ENCODE measurements at places on chromosomes 7 and 10. TPM values are rescaled to one million over a fixed set of nuclear protein-coding genes. Genes with fewer than 3 reads are reported as not detected.

The AKR1D1 gene
- not detected for total RNA-seq

The LIPN gene
- not detected for total RNA-seq

The ZC3HAV1L gene
- total RNA-seq = 7.1 TPM

The CCL26 gene
- 0.33 TPM for total RNA-seq

The CDHR3 gene
- 12.9 TPM for total RNA-seq

The DMBT1 gene
- total RNA-seq = under 0.01 TPM

The LIPF gene
- 0.29 TPM for total RNA-seq

The SEMA3E gene
- 6.8 TPM for total RNA-seq

The SORBS1 gene
- total RNA-seq = 0.17 TPM
